Stimulated activated CD4-positive, alpha-beta T cell treated with anti-CD3 and anti-CD28 coated beads, Interleukin-2, amount 100 ng/mL, for 4 hours (primary cell): ENCODE measurements at places on chromosomes 6 and 20.

DNA sequence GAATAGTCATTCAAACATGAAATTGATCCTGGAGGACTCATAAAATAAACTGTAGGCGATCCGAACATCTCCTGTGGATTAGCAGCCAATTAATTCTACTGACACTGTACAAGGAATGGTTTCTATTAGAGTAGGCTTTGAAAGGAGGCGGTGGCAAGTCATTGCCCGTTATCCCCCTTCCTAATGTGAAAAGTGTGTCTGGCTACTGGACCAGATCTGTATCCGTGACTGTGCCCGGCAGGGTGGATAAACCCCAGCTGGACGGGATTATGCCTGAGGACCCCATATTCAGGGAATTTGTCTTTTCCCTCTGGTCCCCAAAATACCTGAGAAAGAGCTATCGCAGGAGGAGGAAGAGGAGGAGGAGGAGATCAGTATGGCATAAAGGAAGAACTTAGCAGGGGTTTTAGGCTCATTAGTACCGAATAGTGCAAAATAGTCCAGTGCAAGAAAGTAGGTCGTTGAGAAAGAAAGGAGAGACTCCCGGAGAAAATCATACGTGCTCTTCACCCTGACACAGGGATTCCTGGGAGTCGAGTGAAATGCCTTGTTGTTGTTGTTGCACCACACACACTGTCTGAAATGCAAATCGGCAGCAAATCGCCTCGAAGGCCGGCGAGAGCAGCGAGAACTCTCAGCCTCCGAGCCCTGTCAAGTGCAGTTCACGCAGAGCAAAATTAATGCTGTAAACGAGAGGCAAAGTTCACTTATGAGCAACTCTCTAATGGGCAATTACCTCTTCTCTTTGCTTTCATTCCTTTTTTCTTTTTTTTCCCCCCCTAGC, 178.9 kb upstream of the ARID1B start:
- DNase-seq: no peak

DNA sequence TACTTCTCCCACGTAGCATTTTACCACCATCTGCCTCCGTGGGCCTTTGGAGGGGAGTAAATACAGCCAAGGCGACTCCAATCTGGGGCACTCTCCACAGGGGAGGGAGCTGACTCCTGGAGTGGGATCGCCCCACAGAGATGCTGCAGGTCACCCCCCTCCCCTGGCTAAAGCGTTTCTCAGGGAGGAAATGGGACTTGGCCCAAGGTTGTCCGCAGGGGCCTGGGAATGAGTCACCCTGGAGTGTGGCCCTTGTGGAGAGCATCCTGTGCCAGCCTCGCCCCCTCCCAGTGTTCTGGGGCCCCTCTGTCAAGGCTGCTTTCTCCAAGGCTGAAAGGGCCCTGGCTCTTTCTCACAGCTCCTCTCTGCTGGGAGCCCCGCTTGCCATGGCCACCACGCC, 84.5 kb upstream of the QKI start:
- no peak for DNase-seq

GRCh38 chr20:24134284-24134683, 145.7 kb upstream of the GGTLC1 start:
- no peak for DNase-seq

- no peak for DNase-seq
Observed at GRCh38 chr6:75171567-75171966, 34.3 kb downstream of the COL12A1 start.

GRCh38 chr20:11372876-11373790, 544.6 kb upstream of the BTBD3 start:
- no peak for DNase-seq

GRCh38 chr20:43508106-43508505, 609 bp downstream of the L3MBTL1 start:
- DNase-seq: no peak

DNA sequence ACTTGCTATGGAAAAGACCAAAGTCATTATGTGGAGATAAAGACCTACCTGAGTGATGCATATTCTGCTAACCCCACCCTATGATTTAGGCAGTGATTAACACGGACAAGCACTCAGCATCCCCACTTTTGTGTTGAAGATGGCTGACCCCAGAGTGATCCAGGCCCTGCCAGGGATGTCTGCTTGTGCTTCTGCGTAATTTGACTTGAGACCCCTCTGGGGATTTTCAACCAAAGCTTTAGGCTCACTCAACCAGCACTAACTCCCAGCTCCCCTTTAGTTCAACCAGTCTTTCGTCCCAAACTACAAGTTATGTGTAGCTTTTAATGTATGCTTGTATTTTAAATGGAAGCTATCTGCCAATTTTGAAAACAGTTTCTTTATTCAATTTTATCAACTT, 538.0 kb upstream of the ID4 start:
- no peak for DNase-seq

- no peak for DNase-seq
Observed at GRCh38 chr20:58459058-58459750, 56.0 kb downstream of the APCDD1L start.

DNA sequence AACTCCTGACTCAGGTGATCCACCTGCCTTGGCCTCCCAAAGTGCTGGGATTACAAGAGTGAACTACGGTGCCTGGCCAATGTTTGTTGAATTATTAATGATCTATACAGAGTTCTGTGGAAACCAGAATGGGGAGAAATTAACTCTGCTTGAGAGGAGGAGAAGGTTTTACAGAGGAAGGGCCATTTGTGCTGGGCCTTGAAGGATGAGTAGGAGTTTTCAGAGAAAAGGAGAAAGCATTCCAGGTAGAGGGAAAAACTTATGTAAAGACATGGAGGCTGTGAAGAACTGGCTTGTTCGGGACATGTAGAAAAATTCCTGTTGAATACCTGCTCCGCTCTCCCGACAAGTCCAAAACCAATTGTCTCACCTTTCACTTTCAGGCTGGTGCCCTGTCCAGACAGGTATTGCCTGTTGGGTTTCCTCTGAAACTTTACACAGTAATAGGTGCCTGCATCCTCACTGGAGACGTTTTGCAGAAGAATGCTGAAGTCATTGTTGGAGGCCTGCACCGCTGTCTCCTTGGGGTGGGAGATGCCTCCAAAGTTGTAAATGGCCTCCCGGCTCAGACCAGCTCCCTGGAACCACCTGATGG, 11.3 kb upstream of the NSFL1C start:
- DNase-seq: no peak

DNA sequence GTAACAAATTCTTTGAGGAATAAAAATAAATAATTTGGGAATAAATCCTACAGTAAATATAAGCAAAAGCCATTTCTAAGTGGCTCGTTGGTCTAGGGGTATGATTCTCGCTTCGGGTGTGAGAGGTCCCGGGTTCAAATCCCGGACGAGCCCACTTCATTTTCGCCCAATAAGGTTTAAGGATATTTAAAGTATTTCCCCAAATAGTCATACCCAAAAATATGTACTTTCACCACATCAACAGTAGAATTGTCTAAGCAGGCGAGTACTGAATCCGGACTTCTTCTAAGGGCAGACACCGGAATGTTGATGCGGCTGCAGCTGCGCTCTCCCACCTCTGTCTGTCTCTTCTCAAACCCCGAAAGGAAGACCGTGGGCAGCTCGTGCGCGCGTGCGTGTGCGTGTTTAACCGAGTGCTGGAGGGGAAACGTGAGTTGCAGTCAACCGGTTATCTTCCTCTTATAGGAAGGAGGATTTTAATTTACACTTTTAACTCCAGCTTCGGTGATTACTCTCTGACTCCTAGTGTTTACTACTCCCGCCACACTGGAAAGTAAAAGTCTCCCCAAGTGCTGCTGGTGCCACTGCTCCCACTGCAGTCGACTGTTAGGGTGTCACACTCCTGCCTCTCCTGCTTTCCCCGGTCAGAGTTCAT, 155.7 kb upstream of the PRSS16 start:
- DNase-seq: no peak

GRCh38 chr20:59688356-59688755, 84.0 kb downstream of the PHACTR3 start:
- no peak for DNase-seq

GRCh38 chr20:9588706-9589105, 74.3 kb downstream of the LAMP5 start:
- no peak for DNase-seq

- DNase-seq: no peak
Observed at GRCh38 chr6:150865043-150865405, 478 bp upstream of the MTHFD1L start.
